ENCODE measurements at places on chromosomes 7 and 10.

DNA sequence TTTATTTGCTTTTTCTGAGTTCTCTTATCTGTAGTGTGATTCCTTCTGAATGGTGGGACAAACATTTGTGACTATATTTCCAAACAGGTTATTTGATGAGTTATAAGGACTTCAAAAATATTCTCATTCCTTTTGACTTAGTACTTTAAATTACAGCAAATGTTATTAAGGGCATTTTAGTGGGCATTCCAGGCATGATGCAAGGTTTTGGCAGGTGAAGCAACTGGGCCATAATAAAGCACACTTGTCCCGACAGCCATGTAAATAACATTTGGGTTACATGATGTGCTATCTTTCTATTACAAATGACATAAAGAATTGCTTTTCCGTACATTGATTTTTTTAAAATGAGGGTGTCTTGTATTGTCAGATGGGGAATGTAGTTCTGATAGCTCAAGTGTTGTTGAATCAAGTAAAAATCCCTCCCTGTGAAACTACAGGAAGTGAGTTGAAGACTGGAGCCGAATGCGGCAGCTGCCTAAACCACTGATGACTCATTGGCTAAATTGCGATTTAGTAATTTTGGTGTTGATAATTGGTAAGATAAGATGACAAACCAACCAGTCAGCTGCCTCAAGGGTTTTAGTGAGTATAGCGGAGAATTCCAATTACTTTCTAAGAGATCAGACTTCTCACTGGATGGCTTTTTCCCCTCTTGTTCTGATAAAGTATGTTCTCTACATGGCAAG is 231.3 kb upstream of the NPY start:
- DNase-seq: no peak

DNA sequence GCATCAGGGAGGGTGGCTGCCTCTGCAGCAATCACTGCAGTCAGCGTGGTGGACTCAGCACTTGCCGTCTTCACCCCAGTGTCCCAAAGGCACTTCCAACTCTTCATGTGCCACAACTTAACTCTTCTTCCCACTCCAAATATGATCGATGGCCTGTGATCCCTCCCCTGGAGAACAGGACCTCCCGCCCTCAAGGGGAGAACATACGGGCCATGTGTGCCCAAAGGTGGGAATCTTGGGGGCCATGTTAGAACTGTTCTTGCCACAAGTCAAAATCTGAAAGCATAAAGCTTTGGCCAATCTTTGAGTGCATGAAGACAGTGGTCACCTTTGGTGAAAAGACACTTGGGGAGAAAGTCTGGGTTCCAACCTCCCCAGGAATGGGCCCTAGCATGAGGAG is 368.5 kb upstream of the MGMT start:
- no peak for DNase-seq

DNA sequence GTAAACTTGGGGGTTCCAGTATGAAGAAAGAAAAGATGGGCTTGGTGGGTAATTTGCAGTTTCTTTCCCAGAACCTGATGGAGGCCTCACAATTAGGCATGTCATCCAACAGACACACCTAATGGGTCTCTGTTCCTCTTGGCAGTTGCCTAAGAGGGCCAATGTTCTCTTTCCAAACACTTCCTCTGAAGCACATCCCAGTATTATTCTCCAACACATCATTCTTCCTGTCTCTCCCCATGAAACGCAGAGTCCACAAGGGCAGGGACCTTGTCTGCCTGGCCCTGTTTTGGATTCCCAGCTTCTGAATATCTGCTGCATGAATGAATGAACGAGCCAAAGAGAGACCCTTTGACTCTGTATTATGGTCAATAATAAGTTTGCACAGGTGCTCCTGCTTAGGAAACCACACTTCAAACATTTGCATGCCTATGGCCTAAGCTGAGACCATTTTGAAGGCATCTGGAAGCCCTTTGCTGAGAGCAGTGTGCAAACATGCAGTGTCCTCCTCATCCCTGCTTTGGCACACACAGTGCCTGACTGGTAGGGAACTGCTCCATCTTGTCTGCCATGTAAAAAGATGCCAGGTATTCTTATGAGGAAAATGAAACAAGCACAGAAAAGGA is 100.9 kb upstream of the CHST15 start:
- DNase-seq: no peak

DNA sequence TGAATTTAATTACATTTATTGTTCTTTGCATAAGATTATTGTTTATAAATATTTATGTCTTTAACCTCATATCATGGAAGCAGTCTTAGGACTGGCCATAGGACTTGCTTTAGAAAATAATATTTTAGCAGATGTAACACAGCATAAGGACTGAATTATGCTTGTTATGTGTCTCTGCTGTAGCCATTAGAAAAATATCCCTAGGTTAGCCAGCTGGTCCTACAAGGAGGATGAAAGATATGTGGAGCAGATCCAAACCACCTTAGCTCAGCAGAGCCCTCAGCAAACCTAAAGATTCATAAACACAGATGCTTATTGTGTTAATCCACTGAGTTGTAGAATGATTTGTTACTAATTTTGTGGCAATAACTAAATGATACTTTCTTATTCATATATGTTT is 166.0 kb upstream of the COL1A2 start:
- peak; percentile 5 for DNase-seq

GRCh38 chr7:128270826-128271272 is 29.8 kb downstream of the LEP start:
- DNase-seq: no peak

GRCh38 chr7:19815546-19815945 is 42.1 kb upstream of the TMEM196 start:
- DNase-seq: no peak

GRCh38 chr7:110373416-110373815 is 717.5 kb upstream of the LRRN3 start:
- DNase-seq: peak; percentile 7

DNA sequence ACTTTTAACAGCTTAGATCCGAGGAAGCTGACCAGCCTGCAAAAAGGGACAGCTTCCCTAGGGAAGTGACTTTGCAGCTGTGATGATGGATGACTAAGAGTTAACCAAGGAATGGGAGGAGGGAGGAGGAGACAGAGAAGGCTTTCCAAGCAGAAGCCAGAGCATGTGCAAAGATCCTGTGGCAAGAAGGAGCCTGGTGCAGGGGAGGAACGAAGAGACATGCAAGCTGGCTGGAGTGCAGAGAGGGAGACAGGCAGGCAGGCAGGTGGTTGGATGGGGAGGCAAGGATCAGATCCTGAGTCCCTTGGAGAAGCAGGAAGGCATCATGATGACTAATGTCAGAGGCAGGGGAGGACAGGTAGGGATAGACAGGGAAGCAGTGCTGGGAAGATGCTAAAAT is 148.8 kb downstream of the PFKFB3 start:
- no peak for DNase-seq

DNA sequence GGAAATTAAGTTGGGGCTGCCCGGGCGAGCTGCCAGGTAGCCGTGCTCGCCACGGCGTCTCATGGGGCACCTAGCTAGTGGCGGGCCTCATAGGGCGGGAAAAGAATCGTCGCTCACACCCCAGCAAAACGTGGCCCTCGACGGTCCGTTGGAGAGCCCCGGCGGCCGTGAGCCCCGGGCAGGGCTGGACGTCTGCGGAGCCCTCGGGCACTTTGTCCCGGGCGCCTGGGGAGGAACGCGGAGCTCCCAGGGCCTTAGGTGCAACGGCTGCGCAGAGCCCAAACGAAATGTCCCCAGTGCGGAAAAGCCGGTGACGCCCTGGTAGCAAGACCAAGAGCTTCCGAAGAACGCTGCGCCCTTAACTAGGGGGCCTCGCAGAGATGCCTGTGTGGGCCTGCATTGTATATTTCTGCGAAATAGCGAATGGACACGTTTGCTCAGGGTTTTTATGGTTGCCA is 866 bp upstream of the SFMBT2 start:
- no peak for DNase-seq

- DNase-seq: no peak
Observed at GRCh38 chr10:77590344-77591237, 47.0 kb downstream of the KCNMA1 start.

DNA sequence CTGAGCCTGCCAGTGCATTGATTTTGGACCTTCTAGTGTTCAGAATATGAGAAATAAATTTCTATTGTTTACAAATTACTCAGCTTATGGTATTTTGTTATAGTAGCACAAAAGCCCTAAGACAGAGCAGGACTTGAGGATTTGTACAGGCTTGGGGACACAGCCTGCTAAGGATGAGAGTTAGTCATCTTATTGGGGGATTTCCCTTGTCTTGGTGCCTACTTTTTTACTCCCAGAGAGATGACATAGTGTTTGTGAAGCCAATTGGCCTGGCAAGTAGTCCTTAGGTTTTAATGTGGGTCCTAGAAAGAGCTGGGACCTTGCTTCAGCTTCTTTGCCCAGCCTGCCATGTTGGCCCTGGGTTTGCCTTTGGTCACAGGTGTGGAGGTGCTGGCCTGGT is 364.0 kb downstream of the REEP3 start:
- no peak for DNase-seq

GRCh38 chr10:131560166-131560565 is 248.6 kb upstream of the TCERG1L start:
- DNase-seq: no peak

- peak; percentile 26 for DNase-seq
Observed at GRCh38 chr10:102120991-102121738, 997 bp upstream of the LDB1 start.

GRCh38 chr7:55493408-55493807 is 78.9 kb downstream of the VOPP1 start:
- DNase-seq: no peak

DNA sequence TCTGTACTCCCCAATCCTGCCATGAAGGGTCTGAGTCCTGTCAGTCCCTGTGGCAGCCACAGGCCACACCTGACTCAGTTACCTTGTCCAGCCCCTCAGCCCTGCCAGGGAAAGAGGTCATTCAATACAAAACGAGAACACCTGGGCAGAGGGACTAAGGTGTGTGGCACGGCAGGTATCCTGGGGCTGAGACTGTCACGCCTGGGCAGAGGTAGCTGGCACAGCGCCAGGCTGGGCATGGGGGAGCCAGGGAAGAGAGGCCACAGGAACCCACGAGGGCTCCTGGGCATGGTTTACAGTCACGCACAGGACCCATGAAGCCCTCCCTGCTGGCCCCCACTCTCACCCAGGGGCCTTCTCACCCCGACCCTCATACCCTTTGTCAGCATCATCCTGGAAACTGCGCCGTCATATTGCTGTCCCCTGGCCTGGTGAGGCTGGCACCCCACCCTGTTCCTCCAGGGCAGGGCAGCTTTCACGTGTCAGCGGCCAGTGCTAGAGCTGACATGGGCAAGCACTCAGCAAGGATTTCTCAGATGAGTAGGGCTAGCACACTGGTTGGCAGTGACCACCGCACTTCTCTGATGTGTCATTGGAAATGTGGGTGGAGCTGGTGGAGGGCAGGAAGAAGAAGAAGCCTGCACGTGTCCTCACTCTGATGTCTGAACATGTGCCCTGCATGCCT is 42.7 kb downstream of the LRRC18 start:
- DNase-seq: no peak

- no peak for DNase-seq
Observed at GRCh38 chr10:113151190-113151666, 201.2 kb downstream of the TCF7L2 start.

DNA sequence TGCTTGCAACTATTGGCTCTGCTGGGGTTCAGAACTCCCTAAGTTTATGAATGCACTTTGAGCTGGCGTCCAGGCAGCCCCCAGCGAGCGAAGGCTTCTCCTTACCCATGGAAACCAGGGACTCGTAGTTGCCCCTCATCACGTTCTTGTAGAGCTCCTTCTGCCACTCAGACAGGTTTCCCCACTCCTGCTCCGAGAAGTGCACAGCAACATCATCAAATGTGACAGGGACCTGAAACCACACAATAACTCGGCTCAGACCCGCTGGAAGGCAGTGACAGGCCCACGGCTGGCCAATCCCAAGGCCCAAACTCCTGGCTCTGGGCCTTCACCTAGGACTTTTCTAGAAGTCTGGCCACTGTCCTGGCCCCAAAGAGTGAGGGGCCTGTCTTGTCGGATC is 6.9 kb downstream of the ZNF777 start:
- no peak for DNase-seq

GRCh38 chr10:16566202-16566805 is 44.6 kb upstream of the C1QL3 start:
- no peak for DNase-seq

DNA sequence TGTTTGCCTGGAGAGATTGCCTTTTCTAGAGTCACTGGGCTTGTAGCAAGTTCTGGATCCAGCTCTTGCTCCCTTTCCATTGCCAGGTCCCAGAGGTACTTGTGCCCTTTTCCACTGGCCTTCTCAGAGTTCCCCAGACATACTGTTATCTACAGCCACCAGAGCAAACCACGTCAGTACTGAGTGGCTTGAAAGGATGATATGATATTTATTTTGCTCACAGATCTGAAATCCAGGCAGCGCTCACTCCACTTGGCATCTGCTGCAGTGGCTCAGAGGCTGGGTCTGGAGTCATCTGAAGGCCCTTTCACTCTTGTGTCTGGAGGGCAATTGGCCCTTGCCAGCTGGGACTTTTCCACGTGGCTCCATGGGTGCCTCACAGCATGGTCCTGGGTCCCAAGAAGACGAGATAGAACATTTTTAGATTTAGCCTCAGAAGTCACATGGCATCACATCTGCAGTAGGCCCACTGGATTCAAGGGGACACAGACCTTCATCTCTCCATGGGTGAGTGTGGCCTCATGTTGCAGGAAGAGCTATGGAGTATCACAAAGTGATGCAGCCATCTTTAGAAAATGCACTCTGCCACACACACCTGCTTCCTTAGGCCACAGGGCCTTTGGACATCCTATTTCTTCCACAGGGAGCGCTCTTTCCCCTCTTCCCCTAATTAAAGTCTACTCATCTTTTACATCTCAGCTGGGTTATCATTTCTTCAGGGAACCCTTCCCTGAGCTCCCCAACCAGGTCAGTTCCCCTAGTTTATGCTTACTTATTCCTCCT is 22.9 kb upstream of the TCF7L2 start:
- DNase-seq: no peak

DNA sequence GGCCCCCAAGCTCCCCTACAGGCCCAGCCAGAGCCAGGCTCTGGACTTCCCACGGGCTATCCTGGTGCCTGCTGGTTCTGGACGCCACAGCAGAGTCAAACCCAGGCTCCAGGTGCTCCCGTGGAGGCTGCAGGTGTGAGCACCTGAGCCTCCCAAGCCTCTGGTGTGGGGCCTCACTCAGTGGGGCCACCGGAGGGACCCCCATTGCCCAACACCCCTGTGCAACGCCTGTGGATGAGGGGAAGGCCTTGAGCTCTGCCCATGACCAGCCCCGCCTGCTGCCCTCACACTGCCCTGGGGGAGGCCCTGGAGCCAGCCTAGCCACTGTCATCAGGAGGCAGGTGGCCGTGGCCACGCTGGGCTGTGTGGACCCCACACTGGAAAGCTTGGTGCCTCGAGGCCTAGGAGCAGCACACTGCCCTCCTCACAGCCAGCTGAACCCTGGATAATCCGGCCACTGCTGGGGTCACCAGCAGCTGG is 229.3 kb downstream of the MAD1L1 start:
- DNase-seq: no peak
